ENCODE measurements at places on chromosomes 4 and X.

- DNase-seq, result no peak
Measured at GRCh38 chr4:67680581-67681222, 20.3 kb downstream of the UBA6 start.

DNA sequence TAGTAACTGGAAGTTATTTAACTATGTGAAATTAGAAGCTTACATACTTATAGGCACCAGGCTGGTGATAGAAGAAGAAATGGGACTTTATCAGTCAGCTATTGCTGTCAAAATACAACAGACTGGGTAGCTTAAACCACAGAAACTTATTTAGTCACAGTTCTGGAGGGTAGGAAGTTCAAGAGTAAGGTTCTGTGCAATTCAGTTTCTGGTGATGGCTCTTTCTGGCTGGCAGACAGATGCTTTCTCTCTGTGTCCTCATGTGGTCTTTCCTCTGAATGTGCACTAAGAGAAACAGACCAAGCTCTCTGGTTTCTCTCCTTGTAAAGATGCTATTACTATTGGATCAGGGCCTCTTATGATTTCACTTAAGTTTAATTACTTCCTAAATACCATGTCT is 92.1 kb upstream of the ANKRD50 start:
- DNase-seq, result no peak

- DNase-seq, result no peak
Measured at GRCh38 chr4:10164877-10165283, 48.3 kb upstream of the WDR1 start.

DNA sequence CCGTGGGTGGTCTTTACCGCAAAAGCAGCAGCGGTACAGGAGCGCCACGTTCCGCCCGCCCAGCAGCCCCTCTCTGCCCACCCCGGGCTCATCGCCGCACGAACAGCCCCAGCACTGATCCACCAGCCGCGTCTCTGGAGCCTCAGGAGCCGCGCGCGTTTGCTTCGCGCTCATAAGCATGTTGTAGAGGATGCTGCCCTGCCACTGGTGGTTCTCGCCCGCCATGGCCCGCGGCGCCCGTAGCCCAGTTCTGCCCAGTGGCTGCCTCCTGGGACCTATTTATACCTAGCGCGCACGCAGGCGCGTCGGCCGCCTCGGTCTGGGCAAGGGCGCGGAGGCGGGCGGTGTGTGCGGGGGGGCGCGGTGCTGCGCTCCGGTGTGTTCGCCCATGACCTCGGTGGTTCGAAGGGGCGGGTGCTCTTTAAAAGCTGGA is at the start of gene NR0B1:
Gene NR0B1 (minus strand): TSS at position 252 of the 433 bp plus-strand sequence. CDS start 27 bp downstream, at position 225.
- no peak for DNase-seq

DNA sequence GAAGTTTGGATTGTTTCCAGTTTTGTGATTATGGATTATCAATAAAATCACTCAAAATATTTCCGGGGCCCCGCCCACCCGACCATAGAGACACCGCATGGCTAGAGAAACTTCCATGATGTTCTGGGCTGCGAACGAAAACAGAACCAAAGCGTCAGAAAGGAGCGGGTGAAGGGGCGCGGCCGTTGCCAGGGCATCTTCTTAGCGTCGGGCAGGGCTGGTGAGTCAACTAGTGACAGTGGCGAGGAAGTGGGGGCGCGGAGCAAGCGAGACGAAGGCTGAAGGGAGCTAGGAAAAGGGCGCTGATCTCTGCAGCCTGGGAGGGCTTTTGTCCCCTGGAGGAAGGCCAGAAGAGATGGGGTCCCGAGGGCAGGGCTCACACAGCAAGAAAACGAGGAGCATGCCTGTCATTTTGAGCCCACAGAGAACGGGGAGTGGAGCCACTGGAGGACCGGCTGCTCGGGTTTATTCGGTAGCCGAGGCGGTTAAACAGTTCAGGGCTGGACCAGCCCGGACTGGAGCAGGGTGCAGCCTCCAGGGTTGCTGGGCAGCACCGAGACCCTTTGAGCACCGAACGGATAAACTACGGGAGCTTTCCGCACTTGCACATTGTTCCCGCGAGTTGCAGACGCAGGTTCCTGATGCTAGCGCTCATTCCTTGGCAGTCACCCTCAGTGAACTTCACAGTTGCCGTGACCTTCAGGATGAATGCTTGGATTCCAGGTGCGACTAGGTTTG is 298.1 kb upstream of the TRPC5 start:
- DNase-seq, result no peak

- DNase-seq, result no peak
Measured at GRCh38 chrX:56947699-56948098, 47.6 kb downstream of the SPIN3 start.

GRCh38 chr4:48031802-48032525 is 15.4 kb downstream of the NIPAL1 start:
- DNase-seq, result no peak

GRCh38 chrX:136725441-136726104 is 55.2 kb downstream of the ARHGEF6 start:
- no peak for DNase-seq

DNA sequence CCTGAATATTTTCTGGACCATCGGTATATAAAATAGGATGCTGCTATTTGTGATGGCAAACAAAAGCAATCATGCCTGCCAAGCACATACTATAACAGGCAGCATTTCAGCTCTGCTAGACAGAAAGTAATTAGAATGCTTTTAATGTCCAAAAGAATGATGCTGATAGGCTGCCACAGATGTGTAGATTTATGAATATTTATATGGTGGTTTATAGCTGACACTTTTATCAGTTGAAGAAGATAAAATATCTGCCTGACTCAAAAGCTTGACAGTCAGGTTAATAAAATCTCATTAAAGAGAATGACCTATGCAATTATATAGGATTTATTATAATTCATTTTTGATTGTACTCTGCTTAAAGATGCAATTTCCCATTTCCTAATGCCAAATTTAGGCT is 4.0 kb downstream of the BEND4 start:
- no peak for DNase-seq

- no peak for DNase-seq
Measured at GRCh38 chr4:13298655-13299054, 185.5 kb downstream of the RAB28 start.

- DNase-seq, result no peak
Measured at GRCh38 chrX:133374874-133375387, 40.4 kb downstream of the GPC4 start.

DNA sequence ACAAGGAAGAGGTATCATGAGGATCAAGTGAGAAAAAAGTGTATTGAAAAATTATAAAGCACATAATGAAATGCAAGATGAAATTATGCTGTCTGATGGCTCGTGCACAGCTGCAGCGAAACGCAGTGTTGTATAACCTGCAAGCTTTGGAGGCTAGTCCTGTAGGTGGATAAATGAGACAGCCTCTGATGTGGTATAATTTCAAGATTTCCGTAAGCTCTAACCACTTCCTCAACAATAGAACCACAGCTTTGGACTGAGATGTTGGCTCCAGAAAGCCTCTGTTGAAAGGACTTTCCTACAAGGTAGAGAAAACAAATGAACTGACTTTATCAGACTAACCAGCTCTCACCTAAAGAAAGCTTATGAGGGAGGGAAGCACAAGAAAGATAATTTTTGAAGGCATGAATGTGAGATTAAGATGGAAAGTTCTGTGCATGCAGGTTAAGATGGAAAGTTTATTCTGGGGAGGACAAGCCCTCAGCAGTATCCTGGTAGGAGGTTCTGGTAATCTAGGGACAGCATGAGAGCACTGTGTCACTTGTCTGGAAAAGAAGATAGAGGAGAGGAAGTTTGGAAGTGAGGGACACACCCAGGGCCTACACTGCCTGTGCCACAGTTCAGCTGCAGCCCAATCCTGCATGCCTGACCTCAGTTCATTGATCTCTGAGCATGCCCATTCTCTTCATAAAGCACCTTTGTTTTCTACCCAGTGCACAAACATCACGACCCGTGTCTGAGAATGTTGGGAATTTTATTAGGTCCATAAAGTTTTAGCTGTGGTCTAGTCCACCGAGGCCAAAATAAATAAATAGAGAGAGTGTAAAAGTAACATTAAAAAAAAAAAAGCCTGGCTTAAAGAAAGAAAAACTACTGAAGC is 161.5 kb upstream of the SFRP2 start:
- no peak for DNase-seq

- no peak for DNase-seq
Measured at GRCh38 chr4:130147641-130148040, 1051.7 kb downstream of the C4orf33 start.

GRCh38 chrX:73847100-73847499 is 284.1 kb downstream of the CHIC1 start:
- DNase-seq, result no peak

- no peak for DNase-seq
Measured at GRCh38 chr4:143383005-143383574, 46.4 kb downstream of the GAB1 start.

DNA sequence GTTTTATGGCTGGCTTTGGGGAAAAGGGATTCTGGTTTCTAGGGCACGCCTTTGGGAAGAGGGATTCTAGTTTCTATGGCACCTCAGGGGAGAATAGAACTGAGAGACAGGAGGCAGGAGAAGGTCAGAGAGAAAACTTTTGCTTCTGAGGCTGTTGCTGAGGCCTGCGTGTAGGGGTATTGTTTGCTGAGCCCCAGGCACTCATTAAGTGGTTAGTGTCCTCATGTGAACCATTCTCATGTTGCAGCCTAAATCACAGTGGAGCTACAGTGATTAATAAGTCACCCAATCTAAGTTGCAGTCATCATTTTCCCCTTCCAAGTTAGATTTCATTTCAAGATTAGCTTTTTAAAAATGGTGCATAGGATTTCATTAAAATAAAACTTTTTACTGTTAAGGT is 29.0 kb downstream of the VCX3A start:
- DNase-seq, result no peak

- no peak for DNase-seq
Measured at GRCh38 chr4:57575426-57575825, 465.2 kb upstream of the IGFBP7 start.

GRCh38 chr4:11623726-11624037 is 195.0 kb upstream of the HS3ST1 start:
- DNase-seq, result no peak

DNA sequence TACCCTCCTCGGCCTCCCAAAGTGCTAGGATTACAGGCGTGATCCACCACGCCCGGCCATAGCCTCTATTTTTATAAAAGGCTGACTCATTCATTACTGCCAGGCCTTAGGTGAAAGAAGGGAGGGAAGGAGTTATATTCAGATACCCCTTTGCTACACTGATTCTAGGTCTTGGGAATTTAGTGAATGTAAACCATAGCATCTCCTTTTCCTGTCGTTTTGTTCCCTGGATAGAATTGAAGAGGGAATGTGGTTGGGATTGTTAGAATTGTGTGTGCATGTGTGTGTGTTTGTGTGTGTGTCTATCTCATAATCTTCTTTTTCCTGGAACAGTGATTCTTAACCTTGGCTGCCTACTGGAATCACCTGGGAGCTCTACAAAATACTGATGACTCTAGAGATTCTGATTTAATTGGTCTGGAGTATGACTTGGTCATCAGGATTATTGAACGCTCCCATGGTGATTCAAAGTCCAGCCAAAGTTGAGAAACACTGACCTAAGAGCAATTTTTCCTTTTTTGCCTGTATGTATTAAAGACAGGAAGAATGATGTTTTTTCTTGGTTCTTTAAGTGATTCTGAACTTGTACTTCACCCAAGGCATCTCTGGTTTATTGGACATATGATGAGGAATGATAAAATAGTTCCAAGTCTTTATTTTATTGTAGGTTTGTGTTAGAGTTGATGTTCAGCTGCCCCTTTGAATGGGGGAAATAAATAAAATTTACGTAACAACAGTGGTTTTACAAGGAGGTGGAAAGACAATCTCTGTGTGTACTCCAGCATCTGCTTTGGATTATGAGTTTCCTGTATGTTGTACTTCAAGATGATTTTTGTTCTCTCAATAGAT is 37.0 kb downstream of the NAP1L5 start:
- no peak for DNase-seq

GRCh38 chr4:5024673-5025072 is 5.4 kb upstream of the CYTL1 start:
- DNase-seq, result no peak

DNA sequence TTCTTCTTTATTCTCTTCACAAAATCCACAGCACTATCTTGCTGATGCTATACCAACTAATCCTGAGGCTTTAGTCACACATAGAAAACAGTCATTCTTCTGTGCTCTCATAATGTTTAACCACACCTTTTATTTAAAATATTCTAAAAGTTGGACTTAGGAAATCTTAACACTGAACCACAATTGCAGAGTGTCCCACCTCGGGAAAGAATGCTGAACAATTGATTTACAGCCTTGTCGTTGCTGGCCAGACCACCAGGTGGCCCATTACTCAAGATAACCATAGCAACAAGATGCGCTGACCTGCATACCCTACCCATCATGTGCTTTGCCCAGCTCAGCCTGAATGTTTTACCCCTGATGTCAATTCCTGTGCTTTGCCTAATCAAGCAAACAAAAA is 100.8 kb downstream of the ARSJ start:
- no peak for DNase-seq

DNA sequence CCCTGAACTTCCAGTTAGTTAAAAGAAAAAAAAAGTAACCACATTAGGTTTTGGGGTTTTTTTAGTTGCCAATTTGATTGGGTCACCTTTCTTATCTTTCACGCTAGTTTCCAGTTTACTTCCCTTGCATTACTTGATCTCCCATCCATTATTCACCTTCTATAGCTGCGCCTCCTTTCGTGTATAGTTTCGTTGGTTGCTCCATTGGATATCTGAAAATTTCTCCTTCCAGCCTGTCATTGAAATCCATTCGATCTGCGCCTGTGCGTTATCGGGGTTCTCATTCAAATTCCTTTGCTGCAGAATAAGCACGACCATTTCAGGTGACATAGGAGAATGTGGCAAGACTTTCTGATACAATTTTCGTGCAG is 764 bp downstream of the TRAPPC11 start:
- DNase-seq, result no peak

GRCh38 chr4:73668782-73669201 is 48.6 kb upstream of the RASSF6 start:
- DNase-seq, result no peak

DNA sequence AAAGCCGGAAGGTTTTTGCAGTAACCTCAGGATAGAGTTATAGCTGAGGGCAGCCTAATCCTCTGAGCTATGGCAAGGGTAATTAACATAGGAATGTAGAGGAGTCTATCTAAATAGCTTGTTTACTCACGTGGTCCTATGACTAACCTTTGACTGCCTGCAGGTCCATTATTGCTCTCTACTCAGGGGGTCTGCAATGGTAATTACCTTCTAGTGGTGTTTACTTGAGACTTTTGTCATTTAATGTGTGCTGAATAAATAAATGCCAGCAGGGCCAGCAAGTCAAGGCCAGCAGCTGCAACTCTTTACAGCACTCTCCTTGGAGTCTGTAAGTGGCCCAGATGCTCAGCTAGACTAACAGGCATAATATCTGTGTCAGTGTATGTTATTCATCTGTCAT is 212.7 kb upstream of the FMR1 start:
- DNase-seq, result no peak

- no peak for DNase-seq
Measured at GRCh38 chr4:76585272-76585671, 150.2 kb downstream of the SHROOM3 start.

- no peak for DNase-seq
Measured at GRCh38 chrX:38108364-38108763, 102.0 kb downstream of the SYTL5 start.
